T-helper 2 cell treated with Interferon-gamma antibody and Interleukin-4, amounts not matched to agents 5 μg/mL and 100 μg/mL, for 36 hours (primary cell): ENCODE measurements at places on chromosomes 3 and 15.

- no peak for DNase-seq
Observed at GRCh38 chr3:138491971-138492370, 57.6 kb downstream of the ESYT3 start.

- DNase-seq: no peak
Observed at GRCh38 chr3:139897759-139898158, 37.2 kb upstream of the CLSTN2 start.

DNA sequence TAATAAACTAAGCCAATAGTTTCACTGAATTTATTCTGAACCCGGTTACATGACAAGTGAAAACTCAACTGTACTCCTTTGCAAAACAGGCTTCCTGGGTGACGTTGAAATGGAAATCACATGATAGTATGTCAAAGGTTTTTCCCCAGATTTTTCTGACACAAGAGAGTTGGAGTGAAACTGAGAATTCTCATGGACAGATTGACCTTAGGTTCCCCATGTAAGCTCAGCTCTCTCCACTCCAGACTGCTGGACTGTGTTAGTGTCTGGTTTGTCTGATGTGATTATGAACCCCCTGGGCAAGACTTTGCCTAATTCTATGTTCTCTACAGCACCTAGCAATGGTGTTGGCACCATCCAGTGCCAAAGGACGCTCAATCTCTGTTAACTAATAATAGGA lies 219.7 kb upstream of the COL8A1 start:
- no peak for DNase-seq

DNA sequence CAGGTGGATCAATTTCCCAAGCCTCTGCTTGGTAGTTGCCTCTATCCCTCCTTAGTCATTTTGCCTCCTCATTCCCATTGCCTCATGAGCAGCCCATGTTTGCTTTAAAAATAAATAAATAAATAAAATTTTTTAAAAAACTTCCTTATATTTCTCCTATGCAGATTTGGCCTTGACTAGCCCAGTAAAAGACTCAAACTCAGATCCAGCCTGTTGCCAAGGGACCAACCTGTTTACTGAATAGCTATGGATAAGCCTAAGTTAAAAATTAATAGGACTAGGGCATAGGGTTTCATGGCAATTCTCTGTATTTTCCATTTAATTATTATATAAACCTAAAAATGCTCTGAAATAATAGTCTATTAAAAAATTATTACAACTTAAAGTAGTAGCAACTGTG lies 384.4 kb downstream of the RSL24D1 start:
- DNase-seq: no peak

DNA sequence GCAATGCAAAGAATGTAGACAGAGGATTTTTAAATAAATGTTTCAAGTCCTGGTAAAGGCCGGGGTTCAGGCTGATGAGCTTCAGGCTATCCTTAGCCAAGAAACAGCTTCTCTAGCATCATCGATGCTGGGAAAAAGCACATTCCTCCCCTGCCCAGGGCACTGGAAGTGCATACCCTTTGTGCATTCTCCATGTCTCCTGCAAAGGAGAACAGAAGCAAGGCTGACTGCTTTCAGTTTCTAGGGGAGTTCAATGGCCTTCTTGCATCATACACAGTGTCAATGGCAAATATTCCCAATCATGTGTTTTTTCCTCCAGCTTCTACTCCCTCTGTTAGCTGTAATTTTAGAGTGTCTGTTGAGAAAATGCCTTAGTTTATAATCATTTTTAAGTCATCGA lies 59.9 kb downstream of the GPR176 start:
- no peak for DNase-seq

- DNase-seq: no peak
Observed at GRCh38 chr3:4995500-4996053, 16.3 kb downstream of the BHLHE40 start.
